ENCODE measurements at places on chromosomes 12 and 14.
A peak's percentile ranks its signal among the peaks of the same experiment; 100 is the strongest.

DNA sequence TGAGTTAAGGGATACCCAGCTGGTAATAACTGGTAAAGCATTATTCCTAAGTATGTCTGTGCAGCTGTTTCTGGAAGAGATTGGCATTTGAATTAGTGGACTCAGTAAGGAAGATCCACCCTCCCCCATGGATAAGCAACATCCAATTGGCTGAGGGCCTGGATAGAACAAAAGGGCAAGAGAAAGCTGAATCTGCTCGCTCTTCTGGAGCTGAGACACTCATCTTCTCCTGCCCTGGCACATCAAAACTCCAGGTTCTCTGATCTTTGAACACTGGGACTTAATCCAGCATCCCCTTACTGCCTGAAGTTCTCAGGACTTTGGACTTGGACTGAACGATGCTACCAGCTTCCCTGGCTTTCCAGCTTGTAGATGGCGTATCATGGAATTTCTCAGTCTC lies 63.1 kb upstream of the CNOT2 start:
- DNase-seq, result no peak

- DNase-seq, result peak; percentile 30
Observed at GRCh38 chr14:70714055-70714550, 72.4 kb downstream of the TTC9 start.

- no peak for DNase-seq
Observed at GRCh38 chr12:32034045-32034444, 72.6 kb upstream of the BICD1 start.

GRCh38 chr14:102777711-102778337 lies 575 bp downstream of the TRAF3 start:
- no peak for DNase-seq

- DNase-seq, result no peak
Observed at GRCh38 chr12:129428240-129428936, 475.4 kb downstream of the TMEM132D start.

DNA sequence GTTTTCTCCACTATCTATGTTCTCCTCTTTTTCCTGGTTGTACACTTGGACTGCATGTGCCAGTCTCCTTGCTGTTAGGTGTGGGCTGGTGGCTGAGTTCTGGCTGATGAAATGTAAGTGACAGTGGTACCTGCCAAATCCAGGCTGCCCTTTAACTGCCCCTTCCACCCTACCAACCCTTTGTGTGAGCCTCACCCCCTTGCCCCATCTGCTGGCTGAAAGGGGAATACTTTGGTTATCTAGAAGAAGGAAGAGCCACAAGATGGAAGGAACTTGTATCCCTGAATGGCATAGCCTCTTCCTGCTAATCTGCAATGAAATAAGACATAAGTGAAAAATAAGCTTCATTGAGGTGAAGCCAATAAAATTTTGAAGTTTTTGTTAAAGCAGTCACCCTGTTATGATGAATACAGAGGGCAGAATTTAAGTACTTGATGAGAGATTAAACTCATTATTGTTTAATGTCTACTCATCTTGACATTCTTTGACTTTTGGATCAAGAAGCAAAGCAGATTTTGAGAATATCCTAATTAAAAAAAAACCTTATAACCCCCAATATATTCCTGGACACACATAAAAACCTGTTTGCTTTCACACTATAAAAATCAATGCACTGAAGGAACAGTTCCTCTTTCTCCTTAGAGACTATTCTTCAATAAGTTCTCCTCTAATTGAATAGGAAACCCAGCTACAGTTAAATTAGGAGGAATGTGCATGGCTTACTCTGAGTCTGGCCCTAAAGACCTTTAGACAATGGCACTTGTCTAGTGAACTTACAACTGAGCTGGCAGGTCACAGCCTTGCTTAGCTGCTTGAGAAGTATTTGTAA lies 262.6 kb upstream of the BTG1 start:
- no peak for DNase-seq

- DNase-seq, result no peak
Observed at GRCh38 chr12:12449533-12450025, 92.7 kb downstream of the BORCS5 start.

- no peak for DNase-seq
Observed at GRCh38 chr14:90140298-90140955, 78.6 kb downstream of the KCNK13 start.

DNA sequence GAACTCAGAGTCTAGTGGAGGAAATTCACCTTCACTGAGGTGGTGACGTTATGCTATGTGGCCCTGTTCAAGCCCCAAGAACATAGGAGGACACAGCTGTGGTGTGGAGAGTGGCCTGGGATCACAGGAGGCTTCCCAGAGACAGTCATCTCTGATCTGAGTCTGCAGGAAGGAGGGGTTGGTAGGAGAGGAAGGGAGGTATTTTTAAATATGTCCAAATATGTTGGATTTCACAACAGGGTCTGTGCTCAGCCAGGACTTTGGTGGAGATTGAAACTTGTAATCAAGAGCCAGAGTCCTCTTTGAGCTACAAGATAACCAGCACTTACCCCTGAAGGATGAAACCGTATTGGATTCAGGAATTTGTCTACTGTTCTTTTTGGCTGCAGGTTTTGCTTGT lies 26.4 kb upstream of the MED13L start:
- no peak for DNase-seq

DNA sequence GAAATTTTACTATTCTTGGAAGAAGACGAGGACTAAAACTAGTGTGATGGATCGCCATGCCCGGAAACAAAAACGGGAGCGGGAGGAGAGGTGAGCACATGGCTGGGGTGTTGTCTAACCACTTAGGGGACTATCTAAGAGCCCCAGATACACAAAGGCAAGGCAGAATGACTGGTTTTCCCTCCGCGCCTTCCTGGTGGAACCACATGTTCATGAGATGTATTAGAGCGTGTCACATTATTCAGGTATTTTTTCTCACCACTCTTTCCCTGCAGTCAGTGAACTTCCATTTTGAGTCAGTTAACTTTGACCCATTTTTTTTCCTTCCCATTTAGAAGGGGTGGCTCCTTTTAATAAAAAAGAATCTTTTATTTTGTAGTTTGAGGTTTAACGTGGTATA lies 68.8 kb upstream of the TRAF3 start:
- DNase-seq, result no peak

- no peak for DNase-seq
Observed at GRCh38 chr12:99122496-99122895, 477.4 kb downstream of the APAF1 start.

- DNase-seq, result no peak
Observed at GRCh38 chr14:87615822-87616679, 376.9 kb downstream of the GALC start.

DNA sequence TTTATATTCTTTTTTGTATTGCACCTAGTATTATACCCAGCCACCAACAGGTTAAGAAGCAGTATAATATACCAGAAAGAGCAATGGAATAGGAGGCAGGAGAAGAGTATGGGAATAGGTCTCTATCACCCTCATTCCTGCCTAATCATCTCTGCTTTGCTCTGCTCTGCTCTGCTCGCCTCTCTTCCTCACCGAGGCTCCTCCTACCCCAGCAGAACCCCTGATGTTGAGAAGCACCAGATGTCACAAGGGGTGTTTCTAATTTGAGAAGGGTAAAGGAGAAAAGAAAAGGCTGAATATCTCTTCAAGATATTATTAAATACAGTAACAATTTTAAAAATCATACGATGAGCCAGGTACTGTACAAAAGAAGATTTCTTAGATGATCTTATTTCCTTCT lies 89.0 kb downstream of the STON2 start:
- DNase-seq, result no peak

GRCh38 chr14:101075801-101076413 lies 172.4 kb upstream of the RTL1 start:
- no peak for DNase-seq

DNA sequence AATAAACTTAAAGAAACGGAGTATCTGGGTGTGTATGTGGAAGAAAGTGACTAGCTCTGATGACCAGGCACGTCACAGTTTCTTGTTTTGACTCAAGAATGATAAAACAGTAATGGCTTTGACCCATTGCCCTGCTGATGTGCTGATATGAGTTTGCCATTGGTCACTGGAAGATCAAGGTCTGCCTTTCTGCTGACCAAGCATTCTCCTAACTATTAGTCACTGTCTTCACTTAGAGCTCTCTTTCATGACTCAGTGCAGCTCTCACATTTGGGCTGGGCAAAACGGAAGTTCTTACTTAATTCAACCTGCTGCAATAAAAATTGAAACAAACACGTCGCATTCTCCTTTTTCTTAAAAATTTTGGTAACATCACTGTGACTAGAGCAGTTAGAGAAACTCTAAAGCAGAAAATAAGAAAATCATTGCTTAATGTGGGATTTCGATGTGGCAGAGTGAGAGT lies 366.7 kb downstream of the BTG1 start:
- no peak for DNase-seq

GRCh38 chr12:9039397-9039977 lies 50.1 kb downstream of the KLRG1 start:
- no peak for DNase-seq

DNA sequence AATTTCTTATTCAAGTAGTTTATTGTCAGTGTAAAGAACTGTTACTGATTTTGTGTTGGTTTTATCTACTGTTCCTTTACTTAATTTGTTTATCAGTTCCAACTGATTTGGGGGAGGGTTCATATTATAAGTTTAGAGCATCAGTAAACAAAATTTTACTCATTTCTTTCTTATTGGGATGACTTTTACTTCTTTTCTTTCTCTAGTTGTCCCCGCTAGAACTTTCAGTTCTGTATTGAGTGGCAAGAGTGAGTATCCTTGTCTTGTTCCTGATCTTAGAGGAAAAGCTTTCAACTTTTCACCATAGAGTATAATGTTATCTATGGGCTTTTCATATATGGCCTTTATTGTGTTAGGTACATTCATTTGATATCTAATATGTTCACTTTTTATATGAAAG lies 584.1 kb downstream of the LRFN5 start:
- no peak for DNase-seq

- DNase-seq, result no peak
Observed at GRCh38 chr12:104485651-104486362, 29.1 kb downstream of the CHST11 start.

DNA sequence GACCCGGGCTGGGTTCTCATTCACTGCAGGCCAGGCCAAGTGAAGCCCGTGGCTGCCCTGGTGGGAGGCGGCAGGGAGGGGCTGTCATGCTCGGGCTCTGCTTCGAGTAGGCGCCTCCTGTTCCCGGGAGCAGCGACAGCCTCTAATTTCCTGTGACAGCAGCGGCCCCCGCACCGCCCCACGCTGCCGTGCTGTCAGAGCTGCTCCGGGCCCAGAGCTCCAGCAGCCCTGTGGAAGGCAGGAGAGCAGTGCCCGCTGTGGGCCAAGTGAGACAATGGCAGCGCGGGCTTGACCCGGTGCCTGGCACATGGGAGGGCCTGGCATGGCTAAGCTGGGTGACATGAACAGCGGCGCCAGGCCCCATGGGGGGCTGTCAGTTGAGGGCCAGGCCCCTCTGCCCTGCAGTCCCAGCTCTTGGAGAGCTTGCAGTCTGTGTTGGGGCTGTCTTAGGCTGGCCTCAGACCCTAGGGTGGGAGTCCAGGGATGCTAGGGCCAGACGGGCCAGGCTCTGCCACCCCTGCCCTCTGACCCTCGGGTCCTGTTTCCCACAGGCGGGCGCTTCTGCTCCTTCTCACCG lies 5.1 kb downstream of the TRMT61A start:
- no peak for DNase-seq

- no peak for DNase-seq
Observed at GRCh38 chr12:90908465-90908864, 46.5 kb downstream of the CCER1 start.

DNA sequence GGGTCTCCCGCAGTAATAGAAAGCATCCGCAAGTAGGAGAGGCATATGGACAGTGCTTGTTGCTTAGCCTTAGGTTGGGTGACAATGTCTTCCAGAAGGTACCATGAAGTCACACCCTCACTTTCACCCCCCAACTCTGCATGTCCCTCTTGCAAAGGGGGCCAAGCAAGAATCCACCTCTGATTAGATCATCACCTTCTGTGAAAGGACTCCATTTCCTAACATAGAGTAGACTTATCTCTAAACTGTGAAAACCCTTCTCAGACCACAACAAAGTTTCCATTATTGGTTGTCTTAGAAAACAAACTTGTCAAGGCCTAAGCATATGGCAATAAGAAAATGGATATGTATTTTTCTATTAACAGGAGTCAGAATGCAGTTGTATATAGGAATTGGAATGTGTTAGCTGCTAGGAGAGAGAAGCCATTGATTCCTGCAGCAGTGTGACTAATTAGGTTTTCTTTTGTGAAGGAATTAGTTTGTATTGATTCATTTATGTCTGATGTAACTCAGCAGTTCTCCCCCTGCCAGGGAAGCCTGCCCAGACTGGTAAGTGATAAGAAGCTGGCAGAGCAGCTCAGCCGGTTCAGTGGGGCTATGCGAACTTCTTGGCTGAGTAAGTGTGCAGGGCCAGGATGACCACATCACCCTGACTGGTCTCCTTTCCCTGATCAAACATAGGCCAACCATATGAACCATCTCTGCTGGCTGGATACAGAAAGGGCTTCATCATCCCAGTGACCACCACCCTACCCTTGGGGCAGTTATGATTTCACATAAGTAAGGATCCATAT lies 107.3 kb upstream of the CCDC196 start:
- no peak for DNase-seq

DNA sequence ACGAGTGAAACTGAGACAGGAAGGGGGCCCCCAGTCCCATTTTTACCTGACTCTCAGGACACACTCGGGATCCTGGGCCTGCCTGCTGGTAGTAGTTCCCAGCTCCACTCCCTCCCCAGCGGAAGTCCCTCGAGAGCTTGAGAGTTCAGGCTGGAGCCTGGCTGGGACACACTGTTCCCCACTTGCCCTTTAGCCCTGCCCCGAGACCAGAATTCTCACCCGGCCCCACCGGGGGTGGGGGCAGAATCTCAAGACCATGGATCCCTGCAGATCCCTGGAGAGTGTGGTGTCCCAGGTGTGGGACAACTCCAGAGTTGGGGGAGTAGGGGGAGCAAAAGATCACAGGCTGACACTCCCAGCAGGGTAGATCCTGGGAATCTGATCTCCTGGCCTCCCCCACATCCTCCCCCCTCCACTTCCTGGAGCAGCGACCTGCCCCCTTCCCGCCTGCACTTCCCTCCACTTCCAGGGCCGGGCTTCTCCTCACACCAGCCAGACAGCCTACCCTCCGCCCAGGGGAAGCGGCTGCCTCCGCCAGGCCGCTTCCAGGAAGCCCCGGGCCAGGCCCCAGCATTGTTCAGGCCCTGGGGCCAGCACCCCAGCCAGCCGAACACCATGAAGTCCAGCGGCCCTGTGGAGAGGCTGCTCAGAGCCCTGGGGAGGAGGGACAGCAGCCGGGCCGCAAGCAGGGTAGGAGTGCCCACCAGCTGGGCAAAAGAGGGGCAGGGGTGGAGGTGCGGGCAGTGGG lies at the start of gene TNS2:
Gene TNS2, plus strand, starts transcription at position 495 of the 748 bp plus-strand sequence. Its CDS starts 121 bp downstream, at position 616.
- DNase-seq, result no peak

- DNase-seq, result peak; percentile 21
Observed at GRCh38 chr14:99628887-99629618, 15.9 kb upstream of the HHIPL1 start.
